Activated CD4-positive, alpha-beta T cell treated with anti-CD3 and anti-CD28 coated beads for 36 hours (primary cell): ENCODE measurements at places on chromosomes 12 and 14.

DNA sequence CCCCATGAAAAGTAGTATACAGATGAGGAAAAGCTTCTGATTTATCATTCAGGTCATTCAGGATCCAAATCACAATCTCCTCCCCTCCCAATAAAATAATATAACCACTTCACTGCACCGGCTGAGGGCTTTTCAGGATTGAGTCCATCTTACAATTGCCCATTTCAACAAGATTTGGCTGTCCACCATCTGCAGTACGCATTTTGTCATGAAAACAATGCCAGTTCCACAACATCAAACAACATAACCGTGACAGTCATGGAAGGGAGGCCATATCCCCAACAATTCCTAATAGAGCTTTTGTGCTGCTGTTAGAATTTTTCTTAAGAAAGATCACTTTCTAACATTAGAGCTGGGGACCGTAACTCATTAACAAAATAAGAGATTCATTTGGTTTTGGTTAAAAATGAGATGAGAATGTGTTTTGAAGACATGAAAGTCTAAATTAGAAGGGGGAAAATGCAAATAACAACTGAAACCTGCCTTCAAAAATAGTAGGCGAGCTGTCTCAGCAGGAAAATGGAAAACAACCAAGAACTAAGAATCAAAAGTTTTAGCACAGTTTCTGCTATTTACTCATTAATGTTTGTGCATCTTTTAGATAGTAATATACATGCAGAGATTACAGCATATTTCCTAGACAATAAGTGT lies 38.3 kb upstream of the TMTC2 start:
- DNase-seq, result no peak

- no peak for DNase-seq
Measured at GRCh38 chr14:101174522-101174838, 271.0 kb upstream of the RTL1 start.

GRCh38 chr12:25818596-25819390 lies 139.7 kb upstream of the RASSF8 start:
- no peak for DNase-seq

- no peak for DNase-seq
Measured at GRCh38 chr12:33710548-33710947, 270.9 kb upstream of the SYT10 start.

DNA sequence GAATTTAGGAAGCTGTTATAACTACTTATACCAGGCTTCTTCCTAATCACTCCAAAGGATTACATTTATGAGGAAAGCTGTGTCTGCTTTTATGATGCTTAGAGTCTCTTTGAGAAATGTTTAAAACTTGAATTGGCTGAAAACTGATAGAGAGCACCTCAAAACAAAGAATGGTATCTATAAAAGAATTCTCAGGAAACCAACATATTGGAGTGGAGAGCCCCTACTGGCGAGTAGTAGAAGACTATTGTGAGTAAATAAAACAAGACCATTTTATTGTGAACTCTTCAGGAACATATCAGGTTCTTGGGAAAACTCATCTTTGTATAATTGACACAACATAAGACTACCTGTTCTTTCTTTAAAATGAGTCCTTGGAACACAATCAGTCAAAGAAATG lies 578.6 kb downstream of the RERGL start:
- no peak for DNase-seq

- no peak for DNase-seq
Measured at GRCh38 chr14:72303930-72304329, 371.7 kb downstream of the RGS6 start.

- peak; percentile 15 for DNase-seq
Measured at GRCh38 chr12:56900583-56900982, 33.6 kb downstream of the SDR9C7 start.

DNA sequence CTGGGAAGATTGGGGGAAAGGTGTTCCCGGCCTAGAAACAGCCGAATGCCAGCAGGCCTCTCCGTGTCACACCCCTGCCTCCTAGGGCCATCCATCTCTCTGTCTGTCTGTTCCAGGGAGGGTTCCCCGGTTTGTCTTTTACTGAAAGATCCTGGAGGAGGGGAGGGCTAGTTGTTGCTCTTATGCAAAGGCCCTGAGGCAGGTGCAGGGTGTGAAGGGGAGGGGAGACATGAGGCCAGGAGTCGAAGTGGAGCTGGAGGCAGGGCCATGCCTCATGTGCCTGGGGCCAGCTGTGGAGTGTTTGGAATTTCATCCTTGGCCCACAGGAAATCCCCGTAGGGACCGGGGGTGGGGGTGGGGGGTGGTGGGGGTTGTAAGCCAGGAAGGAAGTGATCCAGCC lies 8.7 kb upstream of the RCOR1 start:
- DNase-seq, result no peak

DNA sequence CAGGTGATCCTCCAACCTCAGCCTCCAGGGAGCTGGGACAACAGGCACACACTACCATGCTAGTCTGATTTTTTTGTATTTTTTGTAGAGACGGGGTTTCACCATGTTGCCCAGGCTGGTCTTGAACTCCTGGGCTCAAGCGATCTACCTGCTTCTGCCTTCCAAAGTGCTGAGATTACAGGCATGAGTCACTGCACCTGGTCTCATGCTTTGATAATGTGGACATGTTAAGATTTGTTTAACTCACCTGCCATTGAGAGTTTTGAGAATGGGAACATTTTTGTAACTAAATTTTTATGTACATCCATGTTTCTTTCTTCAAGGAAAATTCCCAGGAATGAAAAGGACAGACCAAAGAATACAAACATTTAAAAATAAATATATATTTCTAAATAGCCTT lies 121.2 kb downstream of the MIPOL1 start:
- no peak for DNase-seq

GRCh38 chr12:12272869-12273268 lies 6.0 kb upstream of the LRP6 start:
- DNase-seq, result no peak

DNA sequence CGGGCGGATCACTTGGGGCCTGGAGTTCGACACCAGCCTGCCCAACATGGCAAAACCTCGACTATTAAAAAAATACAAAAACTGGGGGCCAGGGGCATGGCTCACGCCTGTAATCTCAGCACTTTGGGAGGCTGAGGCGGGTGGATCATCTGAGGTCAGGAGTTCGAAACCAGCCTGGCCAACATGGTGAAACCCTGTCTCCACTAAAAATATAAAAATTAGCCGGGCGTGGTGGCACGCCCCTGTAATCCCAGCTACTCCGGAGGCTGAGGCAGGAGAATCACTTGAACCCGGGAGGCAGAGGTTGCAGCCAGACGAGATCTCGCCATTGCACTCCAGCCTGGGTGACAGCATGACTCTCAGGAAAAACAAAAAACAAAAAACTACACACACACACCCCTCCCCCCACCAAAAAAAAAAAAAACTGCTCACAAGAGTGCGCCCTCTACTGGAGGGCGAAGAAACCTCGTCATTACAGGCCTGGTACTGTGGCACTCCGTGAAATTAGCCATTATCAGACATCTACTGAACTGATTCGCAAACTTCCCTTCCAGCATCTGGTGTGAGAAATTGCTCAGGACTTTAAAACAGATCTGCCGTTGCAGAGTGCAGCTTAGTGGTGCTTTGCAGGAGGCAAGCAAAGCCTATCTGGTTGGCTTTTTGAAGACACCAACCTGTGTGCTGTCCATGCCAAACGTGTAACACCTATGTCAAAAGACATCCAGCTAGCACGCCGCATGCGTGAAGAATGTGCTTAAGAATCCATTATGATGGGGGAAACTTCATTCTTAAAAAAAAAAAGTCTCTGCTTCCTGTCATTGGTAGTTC lies 7.7 kb downstream of the PPP1R3E start:
- DNase-seq, result peak; percentile 68

DNA sequence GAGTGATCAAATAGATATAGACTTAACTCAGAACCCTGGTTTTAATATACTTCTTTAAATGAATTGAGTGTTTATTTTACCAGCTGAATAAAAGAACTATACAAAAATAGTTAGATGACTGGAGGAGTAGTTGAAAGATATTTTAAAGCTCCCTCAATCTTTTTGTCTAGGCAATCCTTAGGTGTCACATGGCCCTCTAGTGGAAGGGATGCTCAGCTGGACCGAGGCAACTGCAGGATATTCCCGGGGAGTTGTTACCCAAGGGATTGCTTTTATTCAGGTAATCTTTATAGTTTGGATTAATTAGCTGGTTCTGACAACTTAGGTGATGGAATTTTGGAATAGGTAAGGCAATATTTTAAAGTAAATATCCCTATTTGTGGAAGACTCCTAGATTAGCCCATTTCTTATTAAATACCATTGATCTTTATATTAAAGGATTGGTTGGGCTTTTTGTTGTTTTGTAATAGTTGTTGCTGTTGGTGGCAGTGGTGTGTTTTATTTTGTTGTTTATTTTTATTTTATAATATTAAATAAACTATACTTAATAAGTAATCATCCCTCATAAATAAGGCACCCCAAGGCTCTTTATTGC lies 57.1 kb downstream of the ZDHHC17 start:
- no peak for DNase-seq

GRCh38 chr12:55019784-55020183 lies at the start of gene NEUROD4:
TSS of gene NEUROD4 (plus strand) at chr12:55019974. CDS start at chr12:55026440, 6,466 bp downstream.
- peak; percentile 46 for DNase-seq

DNA sequence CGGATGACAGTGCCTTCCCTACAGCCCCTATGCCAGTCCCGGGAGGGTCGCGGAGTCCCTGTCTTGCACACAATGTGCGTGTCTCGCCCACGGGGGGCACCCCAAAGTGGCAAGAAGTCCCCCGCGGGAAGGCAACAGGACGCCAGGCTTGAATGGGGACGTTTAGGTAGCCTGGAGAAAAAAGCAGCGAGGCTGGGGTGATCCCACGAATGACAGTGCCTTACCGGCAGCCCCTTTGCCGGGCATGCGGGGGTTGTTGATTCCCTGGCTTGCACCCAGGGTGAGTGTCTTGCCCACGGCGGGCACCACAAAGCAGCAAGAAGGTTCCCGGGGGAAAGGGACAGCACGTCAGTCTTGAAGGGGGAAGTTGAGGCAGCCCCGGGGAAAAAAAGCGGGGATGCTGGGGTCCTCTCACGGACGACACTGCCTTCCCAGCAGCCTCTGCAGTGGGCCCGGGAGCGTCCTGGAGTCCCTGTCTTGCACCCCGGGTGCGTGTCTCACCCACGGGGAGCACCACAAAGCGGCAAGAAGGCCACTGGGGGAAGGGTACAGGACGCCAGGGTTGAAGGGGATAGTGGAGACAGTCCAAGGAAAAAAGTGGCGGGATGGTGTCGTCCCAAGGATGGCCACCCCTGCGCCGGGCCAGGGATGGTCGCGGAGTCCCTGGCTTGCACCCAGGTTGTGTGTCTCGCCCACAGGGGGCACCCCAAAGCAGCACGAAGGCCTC lies 156.8 kb upstream of the ALG10B start:
- DNase-seq, result no peak

GRCh38 chr14:101254805-101255764 lies 306.2 kb upstream of the DIO3 start:
- no peak for DNase-seq

DNA sequence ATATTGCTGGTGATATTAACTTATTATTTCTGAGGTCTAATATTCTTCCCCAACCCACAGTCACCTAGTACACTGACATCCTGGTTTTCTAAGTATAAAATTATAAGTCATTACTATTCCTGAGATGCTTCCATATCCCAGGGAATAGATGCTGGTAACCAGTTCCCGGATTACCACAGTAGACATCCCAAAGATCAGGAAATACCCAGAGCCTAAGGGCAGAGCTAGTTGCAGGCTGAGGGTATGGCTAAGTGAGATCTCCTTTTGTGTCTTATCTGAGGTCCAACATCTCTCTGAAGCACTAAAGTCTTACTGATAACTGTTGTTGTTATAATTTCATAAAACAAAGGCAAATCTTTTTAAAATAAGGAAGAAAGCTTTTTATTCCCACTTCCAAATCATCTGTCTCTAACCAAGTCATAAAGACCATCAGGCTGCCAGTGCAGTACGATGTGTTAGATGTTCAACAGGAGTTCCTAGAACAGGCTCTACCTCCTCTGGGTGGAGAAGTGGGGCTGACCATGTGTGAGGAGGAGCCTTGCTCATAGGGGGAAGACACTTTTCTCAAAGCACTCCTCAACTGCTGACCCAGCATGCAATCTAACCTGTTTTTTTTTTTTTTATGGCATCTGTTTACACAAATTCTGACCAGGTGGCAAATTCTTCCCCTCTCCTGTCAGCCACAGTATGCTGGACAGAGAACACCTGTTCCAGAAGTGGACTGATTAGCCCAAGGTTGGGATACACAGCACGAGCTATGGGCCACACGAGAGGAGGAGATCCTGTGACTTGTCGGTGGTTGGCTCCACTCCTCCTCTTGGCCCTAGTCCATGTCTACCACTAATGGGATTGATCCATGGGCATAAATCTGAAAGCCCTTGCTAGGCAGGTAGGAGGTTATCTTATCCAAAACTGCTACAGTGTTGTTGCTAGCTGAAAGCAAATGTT lies 16.1 kb upstream of the GRIP1 start:
- DNase-seq, result no peak

GRCh38 chr14:24092110-24092504 lies 2.0 kb upstream of the PCK2 start:
- DNase-seq, result no peak

GRCh38 chr12:23564451-23565152 lies 384.9 kb downstream of the SOX5 start:
- DNase-seq, result no peak

DNA sequence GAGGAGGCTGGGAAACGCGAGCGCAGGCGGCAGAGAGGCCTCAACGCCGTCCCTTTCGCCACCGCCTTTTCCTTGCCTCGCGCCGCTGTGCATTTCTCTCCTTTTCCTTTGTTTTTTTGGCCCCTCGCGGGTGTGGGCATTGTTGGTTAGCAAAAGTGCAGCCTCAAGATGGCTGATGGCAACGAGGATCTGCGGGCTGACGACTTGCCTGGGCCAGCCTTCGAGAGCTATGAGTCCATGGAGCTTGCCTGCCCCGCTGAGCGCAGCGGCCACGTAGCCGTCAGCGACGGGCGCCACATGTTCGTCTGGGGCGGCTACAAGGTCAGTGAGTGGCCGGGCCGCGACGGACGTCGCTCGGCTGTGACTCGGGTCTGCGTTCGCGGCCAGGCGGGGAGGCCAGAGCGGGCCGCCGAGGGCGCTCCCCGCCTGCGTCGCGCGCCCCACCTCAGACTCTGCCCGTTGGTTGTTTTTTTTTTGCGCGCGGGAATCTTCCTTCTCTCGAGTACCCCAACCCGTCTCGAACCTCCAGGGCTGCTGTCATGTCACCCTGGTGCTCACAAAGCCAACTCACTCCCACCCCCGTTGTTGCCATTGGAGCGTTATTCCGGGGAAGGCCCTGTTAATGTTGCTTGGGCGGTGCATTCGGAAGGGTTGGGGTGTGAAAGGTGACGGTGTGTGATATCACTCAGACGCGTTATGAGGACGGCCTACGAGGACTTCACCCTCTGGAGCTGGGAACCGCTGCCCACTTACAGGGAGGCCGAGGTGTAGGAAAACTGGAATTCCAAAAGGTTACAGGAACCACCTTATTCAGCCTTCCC lies 558 bp downstream of the KLHDC2 start:
- peak; percentile 91 for DNase-seq

DNA sequence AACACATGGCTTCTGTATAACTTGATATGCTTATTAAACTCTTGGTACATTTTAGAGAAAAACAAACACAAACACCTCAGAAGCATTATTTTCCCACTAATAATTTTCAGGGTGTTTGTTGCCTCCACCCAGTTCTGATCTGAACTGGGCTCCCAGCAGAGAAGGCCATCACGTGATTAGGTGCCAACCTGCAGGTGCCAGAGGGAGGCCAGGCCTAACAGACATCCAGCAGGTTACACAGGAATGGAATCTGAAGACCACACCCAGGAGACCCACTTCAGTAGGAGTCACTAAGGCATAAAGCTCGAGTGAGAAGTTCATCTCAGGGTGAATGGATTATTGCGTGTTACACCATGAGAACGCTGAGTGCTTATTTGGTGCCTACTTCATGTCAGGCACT lies 8.9 kb downstream of the SLC6A12 start:
- DNase-seq, result no peak
